ENCODE measurements at places on chromosomes 1 and 21. TPM values are rescaled to one million over a fixed set of nuclear protein-coding genes. Genes with fewer than 3 reads are reported as not detected.

The FABP3 gene
- 19.3 TPM for total RNA-seq

DNA sequence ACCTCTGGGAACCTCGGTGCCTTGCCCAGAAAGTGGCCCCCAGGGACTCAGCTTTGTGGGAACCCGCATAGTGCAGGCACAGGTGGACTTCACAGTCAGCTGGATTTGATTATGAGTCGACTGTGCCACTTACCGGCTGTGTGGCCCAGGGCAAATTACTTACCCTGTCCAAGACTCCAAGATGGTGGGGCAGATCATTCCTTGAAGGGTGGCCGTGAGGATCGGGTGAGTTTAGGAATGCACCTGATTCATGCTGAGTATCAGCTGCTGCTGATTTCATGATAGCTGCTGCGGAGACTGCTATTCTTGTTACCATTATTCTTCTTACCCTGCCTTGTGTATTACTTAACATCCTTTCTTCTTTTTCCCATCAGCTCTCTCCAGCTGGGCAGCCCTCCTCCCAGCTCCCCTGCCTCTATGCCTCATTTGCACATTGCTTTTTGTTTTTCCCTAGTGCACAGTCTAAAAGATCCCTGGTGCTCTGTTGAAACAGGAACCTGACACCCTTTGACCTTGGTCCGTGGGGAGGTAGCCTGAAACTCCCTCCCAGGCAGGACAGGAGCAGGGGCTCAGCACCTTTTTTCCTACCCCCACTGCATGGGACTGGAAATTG, 40.5 kb upstream of the FHAD1 start:
- no peaks in the 10 kb centered on the region for H3K27me3 ChIP-seq
- peaks cover 29% of the 10 kb centered on the region for H3K4me1 ChIP-seq
- peak overlapping the region; percentile 29 for H3K4me3 ChIP-seq
- H3K36me3 ChIP-seq, result no peaks in the 10 kb centered on the region
- H3K27ac ChIP-seq, result peak overlapping the region; percentile 92

- H3K4me3 ChIP-seq, result no peak overlapping the region
- no peaks in the 10 kb centered on the region for H3K36me3 ChIP-seq
- no peaks in the 10 kb centered on the region for H3K27me3 ChIP-seq
- H3K4me1 ChIP-seq, result no peaks in the 10 kb centered on the region
- DNase-seq, result no peak
Measured at GRCh38 chr1:201414051-201414738, 7.3 kb downstream of the TNNI1 start.

DNA sequence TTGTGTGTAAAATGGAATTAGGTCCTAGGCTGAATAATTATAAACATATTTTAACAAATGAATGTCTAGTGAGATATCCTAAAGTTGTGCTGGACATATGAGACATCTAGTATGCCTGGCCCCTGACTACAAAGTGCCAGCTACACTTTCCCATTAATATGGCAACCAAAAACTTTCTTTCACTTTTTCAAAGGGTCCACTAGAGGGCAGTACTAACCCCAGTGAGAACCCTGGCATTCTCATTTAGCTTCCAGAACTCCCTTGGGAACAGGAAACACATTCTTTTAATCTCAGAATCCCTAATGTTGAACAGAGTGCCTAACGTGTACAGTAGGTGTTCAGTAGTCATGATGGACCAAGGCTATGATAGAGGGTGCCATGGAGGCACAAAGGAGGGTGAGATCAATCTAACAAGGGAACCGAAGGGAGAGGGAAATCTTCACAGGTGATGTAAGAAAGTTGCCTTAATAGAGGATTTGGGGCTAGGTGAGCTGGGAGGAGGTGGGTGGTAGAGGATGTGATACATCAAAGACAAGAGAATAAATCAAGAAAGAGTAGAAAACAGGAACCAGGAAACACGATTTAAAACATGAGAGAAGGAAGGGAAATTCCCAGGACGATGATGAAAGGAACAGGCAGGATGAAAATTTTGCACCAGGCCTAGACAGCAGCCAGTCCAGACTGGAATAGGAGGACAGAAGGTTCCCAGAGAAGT, 41.6 kb downstream of the NSL1 start:
- DNase-seq, result peak; percentile 89
- H3K4me1 ChIP-seq, result peaks cover 46% of the 10 kb centered on the region
- no peaks in the 10 kb centered on the region for H3K36me3 ChIP-seq

GRCh38 chr1:184755226-184756065, 788 bp upstream of the EDEM3 start:
- peak overlapping the region; percentile 76 for H3K4me3 ChIP-seq
- no peaks in the 10 kb centered on the region for H3K36me3 ChIP-seq
- H3K4me1 ChIP-seq, result peaks cover 22% of the 10 kb centered on the region
- peak; percentile 19 for DNase-seq
- no peak overlapping the region for H3K27ac ChIP-seq

GRCh38 chr1:177913762-177914540, 55.9 kb downstream of the SEC16B start:
- H3K4me1 ChIP-seq, result no peaks in the 10 kb centered on the region
- no peak overlapping the region for H3K27ac ChIP-seq
- H3K4me3 ChIP-seq, result no peak overlapping the region
- DNase-seq, result peak; percentile 72
- H3K36me3 ChIP-seq, result no peaks in the 10 kb centered on the region

The LAMTOR5 gene
- 52.6 TPM for total RNA-seq

The ESPN gene
- 12.7 TPM for total RNA-seq

DNA sequence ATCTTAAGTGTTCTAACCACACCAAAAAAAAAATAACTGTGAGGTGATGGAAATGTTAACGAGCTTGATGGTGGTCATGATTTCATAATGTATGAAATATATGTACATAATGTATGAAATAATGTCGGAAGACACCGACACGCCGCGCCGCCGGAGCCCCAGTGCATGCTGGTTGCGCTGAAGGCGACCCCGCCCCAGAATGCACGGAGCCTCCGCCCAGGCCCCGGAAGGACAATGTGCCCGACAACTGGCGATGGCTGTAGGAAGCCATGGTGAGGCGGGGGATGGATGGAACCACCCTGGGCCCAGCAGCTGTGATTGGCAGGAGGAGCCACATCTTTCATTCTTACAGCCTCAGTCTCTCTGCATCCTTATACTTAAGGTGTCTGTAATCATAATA, 7.4 kb downstream of the OR2T10 start:
- H3K27me3 ChIP-seq, result no peaks in the 10 kb centered on the region
- no peak overlapping the region for H3K27ac ChIP-seq
- H3K4me1 ChIP-seq, result no peaks in the 10 kb centered on the region
- H3K36me3 ChIP-seq, result 0 out of 2 replicates have a peak, but pooled peaks cover 11% of the 10 kb centered on the region
- no peak overlapping the region for H3K4me3 ChIP-seq

The UBL4B gene
- not detected for total RNA-seq

The LRRC40 gene
- total RNA-seq, result 45.8 TPM

The SPSB1 gene
- total RNA-seq, result 6.8 TPM

- H3K27me3 ChIP-seq, result no peaks in the 10 kb centered on the region
- no peaks in the 10 kb centered on the region for H3K4me1 ChIP-seq
Measured at GRCh38 chr21:32719085-32719484, 8.7 kb downstream of the SYNJ1 start.

GRCh38 chr1:45134461-45134873, 71.9 kb downstream of the ZSWIM5 start:
- no peak overlapping the region for H3K27ac ChIP-seq
- H3K27me3 ChIP-seq, result no peaks in the 10 kb centered on the region
- no peaks in the 10 kb centered on the region for H3K36me3 ChIP-seq
- H3K4me1 ChIP-seq, result no peaks in the 10 kb centered on the region
- H3K4me3 ChIP-seq, result no peak overlapping the region

DNA sequence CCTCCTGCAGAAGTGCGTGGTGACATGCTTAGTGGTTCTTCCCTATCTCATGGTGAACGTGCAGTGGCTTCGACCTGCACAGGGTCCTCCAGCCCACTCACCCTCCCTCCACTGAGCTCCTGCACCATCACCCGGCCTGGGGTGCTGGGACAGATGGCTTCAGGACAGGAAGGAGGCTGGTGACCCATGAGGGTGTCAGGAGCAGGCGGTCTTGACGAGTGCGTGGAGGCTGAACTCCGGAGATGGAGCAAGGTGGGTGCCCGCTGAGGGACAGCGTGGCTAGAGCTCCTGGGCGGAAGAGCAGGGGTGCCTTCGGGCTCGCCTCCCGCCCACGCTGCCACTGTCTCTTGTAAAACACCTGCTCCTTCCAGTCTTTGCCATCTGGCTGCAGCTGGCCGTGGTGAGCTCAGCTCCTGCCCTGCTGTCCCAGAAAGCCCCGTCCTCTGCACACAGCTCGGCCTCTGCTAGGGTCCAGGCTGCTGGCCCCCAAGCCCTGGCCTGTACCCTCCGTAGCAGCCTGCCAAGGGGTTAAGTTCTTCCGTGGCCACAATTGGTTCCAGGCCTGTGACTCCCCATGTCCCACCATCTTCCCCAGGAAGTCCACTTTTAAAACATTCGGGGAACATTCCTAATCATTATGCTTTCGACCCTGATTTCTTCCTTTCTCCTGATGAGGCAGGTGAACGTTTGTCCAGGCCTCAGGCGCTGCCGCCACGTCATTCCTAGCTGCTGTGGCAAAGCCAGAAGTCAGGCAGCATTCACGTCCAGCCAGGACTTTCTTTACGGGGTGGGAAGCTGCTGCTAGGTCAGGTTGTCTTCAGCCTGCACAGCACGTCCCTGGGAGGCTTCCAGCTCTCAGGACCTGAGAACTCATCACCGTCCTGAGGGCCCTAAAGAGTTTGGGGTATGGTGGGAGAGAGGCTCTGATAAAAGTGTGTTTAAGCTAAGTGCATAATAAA, 8.1 kb downstream of the KRTAP10-1 start:
- H3K27me3 ChIP-seq, result no peaks in the 10 kb centered on the region
- no peak overlapping the region for H3K27ac ChIP-seq
- no peaks in the 10 kb centered on the region for H3K4me1 ChIP-seq
- no peaks in the 10 kb centered on the region for H3K36me3 ChIP-seq
- H3K4me3 ChIP-seq, result no peak overlapping the region
- DNase-seq, result no peak

GRCh38 chr1:79259390-79260336, 253.1 kb upstream of the ADGRL4 start:
- no peaks in the 10 kb centered on the region for H3K27me3 ChIP-seq
- H3K4me1 ChIP-seq, result peaks cover 29% of the 10 kb centered on the region
- H3K4me3 ChIP-seq, result no peak overlapping the region
- H3K36me3 ChIP-seq, result no peaks in the 10 kb centered on the region
- DNase-seq, result peak; percentile 62
- H3K27ac ChIP-seq, result no peak overlapping the region

DNA sequence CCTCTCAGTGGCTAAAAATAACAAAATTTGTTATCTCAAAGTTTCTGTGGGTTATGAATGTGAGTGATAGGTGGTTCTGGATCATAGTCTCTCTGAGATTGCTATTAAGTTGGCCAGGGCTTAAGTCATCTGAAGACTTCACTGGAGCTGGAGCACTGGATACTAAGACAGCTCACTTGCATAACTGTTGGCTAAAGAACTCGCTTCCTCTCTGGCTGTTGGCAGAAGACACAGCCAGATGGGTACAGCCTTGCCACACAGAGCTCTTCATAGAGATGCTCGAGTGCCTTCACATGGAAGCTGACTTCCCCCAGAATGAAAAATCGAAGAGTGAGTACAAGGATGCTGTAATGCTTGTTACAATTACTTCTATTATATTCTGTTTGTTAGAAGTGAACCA, 333.8 kb downstream of the ZP4 start:
- H3K36me3 ChIP-seq, result no peaks in the 10 kb centered on the region
- no peak overlapping the region for H3K27ac ChIP-seq
- no peak overlapping the region for H3K4me3 ChIP-seq
- no peak for DNase-seq

The ABL2 gene
- 22.7 TPM for total RNA-seq

DNA sequence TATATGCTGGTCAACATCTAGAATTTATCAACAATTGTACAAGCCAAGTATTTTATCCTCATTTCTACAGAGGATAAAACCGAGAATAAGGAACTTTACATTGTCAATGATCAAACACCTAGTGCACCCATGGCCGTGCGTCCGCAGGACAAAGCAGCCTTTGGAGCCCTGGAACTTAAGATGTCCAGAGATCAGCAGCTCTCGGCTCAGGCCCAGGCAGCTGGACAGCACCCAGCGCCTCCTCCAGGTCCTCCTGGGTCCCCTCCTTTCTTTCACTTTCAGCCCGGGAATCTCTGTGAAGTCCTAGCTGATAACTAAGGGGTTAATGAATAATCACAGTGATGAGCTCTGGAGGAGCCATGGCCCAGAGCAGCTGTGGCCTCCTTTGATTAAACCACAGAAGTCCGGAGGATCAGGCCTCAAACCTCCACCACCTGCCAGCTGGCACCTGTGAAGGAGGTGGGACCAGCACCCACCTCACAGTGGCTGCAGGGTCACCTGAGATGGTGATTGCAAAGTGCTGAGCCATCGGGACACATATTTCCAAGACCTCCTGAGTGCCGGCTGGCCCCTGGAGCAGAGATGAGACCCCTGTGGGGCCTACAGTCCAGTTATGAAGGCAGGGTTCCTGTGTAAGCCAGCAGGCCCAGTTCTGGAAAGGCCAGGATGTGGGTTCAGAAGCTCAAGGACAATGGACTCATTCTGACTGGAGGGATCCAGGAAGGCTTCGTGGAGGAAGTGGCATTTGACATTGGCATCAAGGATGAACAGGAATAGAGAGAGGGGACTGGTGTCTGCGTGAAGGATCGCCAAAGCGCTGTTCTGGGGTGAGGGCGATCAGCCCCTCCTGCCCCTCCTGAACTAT, 11.6 kb upstream of the SAMD11 start:
- H3K36me3 ChIP-seq, result no peaks in the 10 kb centered on the region
- H3K27ac ChIP-seq, result no peak overlapping the region
- H3K4me1 ChIP-seq, result no peaks in the 10 kb centered on the region

DNA sequence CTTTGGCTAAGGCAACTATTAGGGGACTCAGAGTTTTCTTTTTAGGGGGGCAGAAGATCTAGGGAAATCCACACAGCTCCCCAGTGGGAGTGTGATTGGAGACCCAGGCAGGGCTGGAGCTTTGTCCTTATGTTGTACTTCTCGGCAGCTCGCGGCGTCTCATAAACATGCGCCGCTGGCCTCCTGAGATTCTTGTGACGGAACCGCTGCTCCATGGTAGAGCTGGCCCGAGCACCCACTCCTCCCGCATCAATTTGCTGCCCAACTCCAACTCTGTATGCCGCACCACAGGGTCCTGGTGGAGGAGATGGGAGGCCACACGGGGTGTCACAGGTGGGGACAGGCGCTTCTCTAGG, 143.9 kb downstream of the GALNT2 start:
- no peaks in the 10 kb centered on the region for H3K4me1 ChIP-seq
- no peak for DNase-seq
- no peak overlapping the region for H3K4me3 ChIP-seq
- no peaks in the 10 kb centered on the region for H3K36me3 ChIP-seq

GRCh38 chr1:150164224-150164623, 14.5 kb downstream of the PLEKHO1 start:
- H3K27ac ChIP-seq, result peak overlapping the region; percentile 75
- no peaks in the 10 kb centered on the region for H3K36me3 ChIP-seq
- no peak overlapping the region for H3K4me3 ChIP-seq
- no peaks in the 10 kb centered on the region for H3K27me3 ChIP-seq
- no peak for DNase-seq
- peaks cover 26% of the 10 kb centered on the region for H3K4me1 ChIP-seq

- peaks cover 18% of the 10 kb centered on the region for H3K4me1 ChIP-seq
- no peaks in the 10 kb centered on the region for H3K27me3 ChIP-seq
- no peak overlapping the region for H3K27ac ChIP-seq
- no peaks in the 10 kb centered on the region for H3K36me3 ChIP-seq
- peak; percentile 18 for DNase-seq
Measured at GRCh38 chr1:227912866-227913265, 34.9 kb downstream of the WNT9A start.

DNA sequence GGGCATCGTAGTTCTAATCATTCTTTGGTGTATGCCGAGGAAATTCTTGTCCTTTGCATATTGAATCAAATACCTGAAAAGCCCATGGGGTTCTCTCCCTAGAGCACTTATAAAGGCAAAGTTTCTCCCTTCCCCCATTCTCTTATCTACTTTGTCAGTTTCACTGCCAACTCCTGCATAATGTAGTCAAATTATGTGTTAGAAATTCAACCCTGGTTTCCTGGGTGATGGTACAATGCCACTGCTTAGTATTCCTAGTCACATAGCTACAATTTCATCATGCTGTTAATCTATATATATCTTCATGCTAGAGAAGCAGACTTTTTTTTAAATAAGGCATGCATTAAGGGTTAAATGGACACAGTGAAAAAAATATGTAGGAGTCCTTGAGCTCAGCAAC, 119.0 kb downstream of the PDE4B start:
- H3K36me3 ChIP-seq, result no peaks in the 10 kb centered on the region
- peaks cover 4% of the 10 kb centered on the region for H3K4me1 ChIP-seq
